ENCODE measurements at places on chromosomes 6 and 20.

- no peak for DNase-seq
These were observed 230.9 kb downstream of the FOXC1 start for GRCh38 chr6:1840491-1841121.

DNA sequence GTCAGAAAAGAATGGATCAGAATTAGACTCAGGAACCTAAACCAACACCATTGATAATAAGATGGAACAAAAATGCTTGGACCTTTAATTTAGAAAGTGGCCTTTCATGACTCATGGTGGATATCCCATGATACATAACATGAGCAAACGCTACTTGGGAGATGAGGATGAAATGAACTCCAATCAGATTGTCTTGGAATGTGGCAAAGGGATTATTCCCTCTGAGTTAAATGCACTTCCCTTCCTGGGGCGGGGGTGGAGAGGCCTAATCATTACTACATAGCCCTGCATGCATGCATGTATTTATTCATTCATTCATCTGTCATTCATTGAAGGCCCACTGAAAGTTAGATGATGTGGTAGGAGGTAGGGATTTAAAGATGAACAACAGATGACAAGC is 174.0 kb downstream of the AIG1 start:
- no peak for DNase-seq

GRCh38 chr6:42898891-42899361 is 16.9 kb upstream of the PTCRA start:
- DNase-seq, result peak; percentile 24

DNA sequence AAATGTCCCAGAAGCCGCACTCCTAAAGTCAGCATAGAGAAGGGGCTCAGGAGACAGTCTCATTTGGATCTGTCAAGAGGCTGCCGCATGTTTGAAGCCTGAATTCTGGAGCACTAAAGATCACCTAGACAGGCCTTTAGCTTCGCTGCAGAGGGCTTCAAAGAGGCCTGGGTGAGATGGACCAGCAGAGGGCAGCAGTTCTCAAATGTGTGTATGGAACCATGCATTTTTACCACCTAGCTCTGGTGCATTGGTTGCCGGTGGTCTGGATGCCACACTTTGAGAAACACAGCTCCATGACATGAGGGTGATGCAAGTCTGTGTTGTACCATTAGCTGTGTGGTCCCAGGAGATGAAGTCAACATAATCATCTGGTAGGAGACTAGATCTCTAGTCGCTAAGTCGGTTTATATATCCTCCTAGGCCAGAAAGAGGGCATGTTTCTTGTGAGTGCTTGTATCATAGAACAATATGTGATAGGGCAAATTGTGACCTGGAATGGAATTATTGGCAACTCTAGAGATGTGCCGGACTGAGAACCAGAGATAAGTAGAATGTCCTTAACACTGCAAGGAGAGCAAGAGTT is 64.8 kb downstream of the KIAA0319 start:
- peak; percentile 25 for DNase-seq

- no peak for DNase-seq
These were observed 25.1 kb downstream of the RRAGD start for GRCh38 chr6:89386917-89387491.

- DNase-seq, result no peak
These were observed 296.1 kb upstream of the FOXQ1 start for GRCh38 chr6:1015825-1016224.

DNA sequence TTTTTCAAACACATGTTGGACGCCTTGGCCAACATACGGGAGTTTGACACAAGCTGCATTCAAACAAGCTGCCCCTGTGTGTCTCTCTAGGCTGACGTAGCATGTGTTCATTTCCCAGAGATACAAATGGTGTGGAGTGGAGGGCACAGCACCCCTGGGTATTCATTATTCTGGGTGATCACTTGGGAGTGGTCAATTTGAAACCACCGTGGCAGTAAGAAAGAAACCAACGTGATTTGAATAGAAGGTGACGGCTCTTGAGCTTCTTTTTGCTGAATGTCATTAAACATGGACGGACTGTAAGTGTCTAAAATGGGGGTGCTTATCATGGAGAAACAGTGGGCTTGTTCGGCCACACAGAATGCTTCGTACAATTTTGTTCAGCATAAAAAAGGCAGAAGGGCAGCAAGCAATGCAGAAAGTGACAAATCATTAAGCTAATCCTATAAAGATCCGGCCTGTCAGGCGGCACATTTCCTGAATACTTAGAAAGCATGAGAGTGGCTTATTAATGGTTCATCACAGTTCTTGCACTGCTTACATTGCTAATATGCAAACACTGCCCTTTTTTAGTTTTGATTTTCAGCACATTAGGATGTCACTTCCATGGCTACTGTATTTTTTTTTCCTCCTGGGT is 1261.9 kb upstream of the CITED2 start:
- no peak for DNase-seq

GRCh38 chr6:168290095-168290494 is 29.5 kb downstream of the DACT2 start:
- no peak for DNase-seq

DNA sequence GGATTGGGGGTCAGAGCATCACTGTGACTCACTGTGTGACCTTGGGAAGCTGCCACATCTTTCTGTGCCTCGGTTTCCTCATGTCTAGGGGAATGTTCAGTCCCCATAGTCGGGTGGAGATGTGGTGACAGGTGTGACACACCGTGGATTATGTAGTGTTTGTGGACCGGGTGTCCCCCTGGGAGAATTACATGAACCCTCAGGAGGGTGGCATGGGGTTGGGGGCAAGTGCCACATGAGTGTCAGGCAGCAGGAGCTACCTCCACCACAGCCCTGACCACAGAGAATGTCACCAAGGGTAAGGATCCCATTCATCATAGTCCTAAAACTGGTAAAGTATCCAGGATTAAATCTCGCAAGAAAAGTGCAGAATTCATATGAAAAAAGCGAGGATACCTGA is 23.2 kb downstream of the SUN5 start:
- no peak for DNase-seq

GRCh38 chr6:49506569-49507111 is 6.9 kb downstream of the GLYATL3 start:
- DNase-seq, result no peak

DNA sequence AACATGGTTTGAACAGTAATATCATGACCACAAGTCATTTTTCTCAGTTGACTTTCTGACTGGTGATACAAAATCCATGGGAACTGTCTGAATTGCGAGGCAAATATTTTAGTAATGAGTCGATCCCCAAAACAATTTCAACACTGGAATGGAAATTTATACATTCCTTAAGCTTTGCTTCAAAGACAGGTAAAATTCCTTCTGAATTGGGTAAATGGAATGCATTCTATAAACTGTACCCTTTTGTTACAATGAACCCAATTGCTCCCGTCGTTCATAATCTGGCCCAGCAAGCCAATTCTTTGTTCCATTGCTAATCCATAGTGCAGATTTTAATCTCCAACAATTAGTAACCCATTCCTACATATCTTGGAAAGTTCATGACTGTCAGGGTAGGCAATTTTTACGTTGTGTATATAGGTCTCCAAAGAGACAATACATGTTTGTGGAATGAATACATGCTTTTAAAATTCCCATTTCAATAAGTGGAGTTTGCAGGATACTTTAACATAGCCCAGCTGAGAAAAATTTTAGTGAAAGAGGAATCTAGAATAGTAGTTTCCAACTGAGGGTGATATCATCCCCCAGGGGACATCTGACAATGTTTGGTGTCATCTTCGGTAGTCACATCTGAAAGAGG is 32.7 kb downstream of the CYP24A1 start:
- no peak for DNase-seq

GRCh38 chr6:97288188-97288587 is 5.2 kb upstream of the MMS22L start:
- no peak for DNase-seq

GRCh38 chr6:62640749-62641148 is 354.7 kb upstream of the KHDRBS2 start:
- DNase-seq, result no peak

DNA sequence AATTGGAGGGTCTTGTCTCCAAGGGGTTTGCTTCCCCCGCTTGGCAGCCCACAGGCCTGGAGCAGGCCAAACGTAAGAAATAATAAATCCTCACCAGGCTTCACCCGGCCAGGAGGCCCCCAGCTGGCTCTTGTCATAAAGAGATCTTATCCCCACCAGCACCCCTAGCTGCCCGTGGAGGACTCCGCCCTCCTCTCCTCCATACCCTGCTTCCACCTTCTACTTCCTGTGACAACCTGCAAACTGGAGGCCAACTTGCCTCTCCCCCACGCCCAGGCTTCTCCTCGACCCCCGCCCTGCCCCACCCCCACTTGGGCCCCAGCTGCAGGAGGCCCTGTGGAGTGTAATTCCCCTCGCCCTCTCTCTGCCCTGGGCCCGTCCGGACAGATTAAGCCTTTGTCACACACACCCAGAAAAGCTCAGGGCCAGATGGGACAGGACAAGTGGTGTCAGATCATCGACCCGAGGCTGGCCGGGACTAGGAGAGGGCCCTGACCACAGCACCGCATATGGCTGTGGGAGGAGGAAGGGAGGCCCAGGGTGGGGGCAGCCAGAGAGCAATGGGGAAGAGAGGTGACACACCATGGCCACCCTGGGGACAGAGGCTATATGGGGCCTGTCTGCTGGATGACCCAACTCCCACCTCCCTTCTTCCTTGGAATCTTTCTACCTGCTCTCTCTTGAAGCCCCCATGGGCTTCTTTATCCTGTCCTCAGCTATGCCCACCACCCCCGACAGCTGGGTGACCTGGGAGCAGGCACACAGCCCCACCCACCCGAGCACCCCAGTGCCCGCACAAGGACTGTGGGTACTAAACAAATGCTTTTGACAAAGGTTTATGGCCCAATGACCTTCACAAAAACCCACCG is 3.9 kb downstream of the NOL4L start:
- no peak for DNase-seq

GRCh38 chr20:54535033-54535432 is 59.6 kb downstream of the DOK5 start:
- no peak for DNase-seq

DNA sequence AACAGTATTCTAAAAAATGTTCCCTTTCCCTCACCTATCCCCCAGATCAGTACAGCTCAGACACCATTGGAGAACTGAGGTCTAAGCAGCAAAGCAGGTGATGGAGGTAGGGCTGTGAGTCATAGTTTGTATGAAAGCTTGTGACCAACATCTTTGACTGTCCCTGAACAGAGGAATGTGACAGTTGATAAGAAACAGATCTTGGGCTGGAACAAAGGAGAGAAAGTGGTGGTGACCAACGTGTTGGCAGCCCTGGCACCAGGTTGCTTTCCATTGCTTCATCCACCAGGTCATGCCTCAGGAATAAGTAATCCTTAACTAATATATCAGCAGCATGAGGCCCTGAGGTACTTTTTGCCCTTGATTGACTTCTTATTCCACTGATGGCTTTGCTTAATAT is 19.9 kb upstream of the CRIP3 start:
- no peak for DNase-seq

GRCh38 chr20:17609811-17610377 is 40.0 kb downstream of the DSTN start:
- no peak for DNase-seq

DNA sequence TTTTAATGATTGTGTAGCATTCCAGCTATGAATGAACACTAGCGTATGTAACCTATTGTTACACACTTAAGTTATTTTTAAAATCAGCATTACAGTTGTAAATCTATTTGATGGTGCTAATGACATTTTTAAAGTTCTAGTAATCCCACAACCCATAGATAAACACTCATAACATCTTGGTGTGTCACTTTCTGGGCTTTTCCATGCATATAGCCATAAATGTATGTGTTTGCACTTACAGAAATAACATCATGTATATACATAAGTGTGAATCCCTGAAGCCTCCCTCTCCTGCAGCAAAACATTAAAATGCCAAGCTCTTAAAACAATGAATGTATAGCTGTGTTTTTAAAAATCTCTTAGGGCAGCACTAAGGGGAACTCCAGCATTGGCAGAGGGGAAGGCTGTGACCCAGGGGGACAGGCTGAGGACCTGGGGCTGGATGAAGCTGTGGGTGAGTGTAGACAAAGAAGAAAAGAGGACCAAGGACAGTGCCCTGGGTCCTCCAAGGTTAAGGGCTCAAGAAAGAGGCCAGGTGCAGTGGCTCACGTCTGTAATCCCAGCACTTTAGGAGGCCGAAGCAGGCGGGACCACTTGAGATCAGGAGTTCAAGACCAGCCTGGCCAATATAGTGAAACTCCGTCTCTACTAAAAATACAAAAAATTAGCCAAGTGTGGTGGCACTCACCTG is 929 bp upstream of the CENPB start:
- no peak for DNase-seq

DNA sequence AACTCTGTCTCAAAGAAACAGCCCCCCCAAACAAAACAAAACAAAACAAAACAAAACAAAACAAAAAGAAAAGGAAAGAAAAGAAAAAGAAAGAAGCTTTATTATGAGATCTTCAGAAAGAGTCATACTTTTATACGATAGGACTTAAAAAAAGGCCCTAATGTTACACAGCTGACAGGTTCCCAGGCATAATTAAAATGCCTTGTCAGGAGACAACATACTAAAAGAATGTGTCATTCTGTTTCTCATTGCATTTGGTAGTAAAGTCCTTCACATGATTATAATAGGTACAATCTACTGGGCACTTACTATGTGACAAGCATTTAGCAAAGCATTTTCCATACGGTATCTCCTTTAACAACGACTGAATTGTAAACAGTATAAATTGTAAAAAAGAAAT is 36.4 kb upstream of the RPN2 start:
- DNase-seq, result no peak

GRCh38 chr6:41430875-41431274 is 95.5 kb downstream of the NCR2 start:
- no peak for DNase-seq

- no peak for DNase-seq
These were observed 150.8 kb downstream of the GRIK2 start for GRCh38 chr6:101544286-101544685.

- no peak for DNase-seq
These were observed 20.2 kb upstream of the TNFAIP3 start for GRCh38 chr6:137846772-137847313.

GRCh38 chr6:15682965-15683822 is 20.4 kb upstream of the DTNBP1 start:
- DNase-seq, result no peak

- no peak for DNase-seq
These were observed 160.2 kb downstream of the QRSL1 start for GRCh38 chr6:106789428-106790148.

DNA sequence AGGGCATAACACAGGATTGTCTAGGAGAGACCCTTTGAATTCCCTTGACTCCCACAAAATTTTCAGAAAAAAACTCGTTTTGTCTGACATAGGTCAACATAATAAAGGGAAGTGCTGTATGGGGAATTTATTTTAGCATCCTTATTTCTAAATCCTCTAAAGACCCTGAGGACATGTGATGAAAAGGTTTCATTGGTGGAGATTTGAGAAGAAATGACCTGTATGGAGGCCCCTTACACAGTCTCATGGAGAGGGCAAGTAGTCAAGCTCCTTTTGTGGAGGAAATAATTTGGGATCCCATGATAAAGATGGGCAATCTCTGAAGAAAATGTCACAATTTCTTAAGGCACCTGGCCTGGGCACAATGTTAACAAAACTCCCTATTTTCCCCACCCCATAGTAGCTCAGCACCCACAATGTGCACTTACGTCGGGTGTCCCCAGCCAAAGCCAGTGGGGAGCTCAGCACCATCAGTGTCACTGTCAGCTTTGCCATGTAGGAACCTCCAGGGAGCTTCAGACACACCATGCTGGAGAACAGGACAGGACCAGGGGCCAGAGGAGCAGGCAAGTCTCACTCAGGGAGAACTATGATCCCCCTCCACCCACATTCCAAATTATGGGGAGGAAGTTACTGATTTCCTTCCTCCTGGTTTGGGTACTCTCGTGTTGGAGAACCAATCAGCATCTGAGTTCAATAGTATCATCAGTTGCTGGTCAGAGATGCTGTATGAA is at the start of gene HLA-DRB5:
Gene HLA-DRB5, minus strand, starts transcription at position 591 of the 734 bp plus-strand sequence. Its CDS starts 63 bp downstream, at position 528.
- DNase-seq, result no peak

GRCh38 chr6:26045065-26045927 is 41.9 kb upstream of the HFE start:
- DNase-seq, result no peak
